ENCODE measurements at places on chromosomes 7 and 10.
A peak's percentile ranks its signal among the peaks of the same experiment; 100 is the strongest.

DNA sequence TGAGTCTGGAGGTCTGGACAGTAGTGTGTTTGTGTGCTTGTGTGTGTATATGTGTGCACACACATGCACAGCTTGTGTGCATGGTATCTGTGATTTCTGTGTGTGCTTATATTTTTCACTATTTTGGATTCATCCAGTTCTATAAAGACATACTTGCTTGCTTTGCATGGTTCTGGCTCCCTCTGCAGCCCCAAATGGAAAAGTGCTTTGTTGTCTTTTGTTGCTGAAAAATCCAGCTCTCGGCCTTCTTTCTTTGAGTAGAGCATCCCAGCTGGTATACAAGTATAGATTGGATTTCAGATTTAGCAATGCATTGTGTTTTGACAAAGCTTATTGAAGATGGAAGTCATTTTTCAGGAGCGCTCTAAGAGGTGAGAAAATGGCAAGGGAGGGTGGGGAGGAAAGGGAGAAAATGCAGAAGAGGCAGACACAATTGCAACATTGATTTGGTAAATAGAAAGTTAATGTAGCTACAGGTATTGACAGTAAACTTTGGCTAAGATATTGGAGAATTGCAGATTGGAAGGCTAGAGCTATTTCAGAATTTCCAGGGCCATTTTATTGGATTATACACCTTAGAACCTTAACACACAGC, 333.9 kb downstream of the AUTS2 start:
- DNase-seq: peak; percentile 64

- no peak for DNase-seq
Measured at GRCh38 chr7:31458203-31458602, 55.7 kb upstream of the ITPRID1 start.

DNA sequence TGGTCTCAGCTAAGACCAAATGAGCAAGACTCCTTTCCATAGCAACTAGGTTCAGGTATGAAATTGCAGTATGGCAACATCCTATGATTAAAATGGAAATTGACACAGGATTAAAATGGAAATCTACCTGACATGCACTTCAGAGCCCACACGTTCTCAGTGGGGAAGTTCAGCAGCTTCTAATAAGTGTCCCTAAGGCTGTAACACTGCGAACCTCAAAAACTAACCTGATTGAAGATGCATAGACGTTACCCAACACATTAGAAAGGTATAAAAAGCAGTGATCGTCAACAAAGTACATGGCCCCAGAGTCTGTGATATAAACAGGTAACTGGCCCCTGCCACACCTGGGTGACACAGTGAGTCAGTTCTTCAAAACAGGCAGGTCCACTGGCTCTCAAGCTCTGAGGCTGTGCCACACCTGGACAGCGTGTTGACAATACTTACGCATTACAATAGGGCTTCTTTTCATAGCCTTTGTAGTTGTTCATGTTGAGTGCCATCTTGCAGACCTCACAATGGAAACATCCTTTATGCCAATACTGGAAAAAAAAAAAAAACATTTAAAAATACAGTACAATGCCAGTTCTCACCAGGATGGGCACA, 274.9 kb upstream of the NEBL start:
- no peak for DNase-seq

DNA sequence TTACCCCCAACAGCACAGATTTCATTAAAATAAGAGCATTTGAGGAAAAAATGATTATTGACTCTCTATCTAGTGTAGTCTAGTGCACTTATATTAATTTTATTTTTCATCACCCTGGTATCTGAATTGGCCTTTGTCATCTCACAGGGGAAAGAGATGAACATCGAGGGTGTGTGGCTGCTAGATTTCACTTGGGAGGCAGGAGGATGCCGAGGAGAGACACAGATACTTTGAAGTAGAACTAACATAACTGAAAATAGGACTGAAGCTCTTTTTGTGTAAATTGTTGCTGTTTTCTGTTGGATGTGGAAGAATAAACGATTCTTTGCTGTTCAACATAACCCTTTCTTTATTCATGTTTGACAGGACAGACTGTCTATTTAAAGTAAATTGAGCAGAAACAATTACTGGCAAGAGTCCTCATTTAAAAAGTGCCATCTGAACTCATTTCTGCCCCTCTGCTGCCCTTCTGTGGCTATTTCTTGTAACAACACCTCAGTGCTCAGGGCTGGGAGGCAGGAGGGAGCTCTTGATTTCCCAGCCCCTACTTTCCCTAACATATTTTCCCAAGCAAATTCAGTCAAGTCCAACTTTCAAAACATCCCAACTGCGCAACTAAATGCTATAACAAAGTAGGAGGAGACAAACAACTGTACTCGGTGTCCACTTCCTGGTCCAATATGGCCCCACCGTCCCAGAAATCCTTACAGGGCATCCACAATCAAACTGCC, 15.6 kb downstream of the LYZL1 start:
- DNase-seq: peak; percentile 79

DNA sequence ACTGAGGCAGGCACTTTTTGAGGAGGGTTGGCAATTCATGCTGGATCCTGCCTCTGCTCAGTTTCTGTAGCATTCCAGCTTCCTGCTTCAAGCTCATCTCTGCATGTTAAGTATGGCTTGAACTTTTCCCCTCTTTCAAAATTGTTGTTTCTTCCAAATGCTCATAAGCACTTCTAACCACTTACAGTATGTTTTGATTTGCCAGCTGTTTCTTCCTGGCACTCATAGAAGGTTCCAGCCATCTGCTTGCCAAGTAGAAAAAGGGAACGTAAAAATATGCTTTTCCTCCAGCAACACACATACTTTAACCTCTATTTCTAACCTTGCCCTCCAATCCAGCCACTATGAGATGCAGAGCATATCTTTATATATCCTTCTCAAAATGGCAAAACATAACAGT, 692.6 kb upstream of the COBL start:
- DNase-seq: no peak

GRCh38 chr7:125670926-125671572, 741.4 kb upstream of the POT1 start:
- DNase-seq: no peak

DNA sequence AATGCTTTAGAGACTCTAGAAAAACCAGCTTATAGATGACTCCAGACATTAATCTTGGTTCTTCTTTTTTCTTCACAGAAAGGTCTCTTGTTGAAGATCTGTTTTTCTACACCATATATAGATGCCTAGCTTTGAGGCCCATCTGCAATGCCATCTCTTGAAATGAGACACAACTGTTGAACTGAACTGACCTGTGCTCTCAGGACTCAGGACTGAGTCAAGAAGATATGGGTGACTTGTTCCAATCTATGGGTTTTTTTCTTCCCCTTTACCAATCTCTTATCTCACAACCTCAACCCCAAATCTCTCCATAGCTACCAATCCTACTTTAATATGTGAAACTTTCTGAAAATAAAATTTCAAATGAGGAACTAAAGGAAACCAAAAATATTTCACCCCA, 194.7 kb downstream of the SNX13 start:
- no peak for DNase-seq

DNA sequence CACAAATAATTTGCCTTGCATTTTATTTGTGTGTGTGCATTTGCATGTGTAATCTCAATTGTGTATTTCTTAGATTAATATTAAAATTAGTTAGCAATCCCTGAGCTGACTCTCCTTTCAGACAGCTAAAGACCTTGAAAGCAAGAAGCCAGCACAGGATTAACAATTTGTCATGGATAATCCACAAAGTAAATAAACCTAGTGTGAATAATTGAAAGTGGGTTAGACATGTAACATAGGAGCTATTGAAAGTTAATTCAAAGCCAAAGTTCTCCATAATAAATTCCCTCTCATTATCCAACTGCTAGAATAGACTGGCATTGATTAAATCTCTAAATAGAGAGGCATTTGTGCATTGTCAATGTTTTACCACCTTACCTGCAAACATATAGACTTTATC, 326.1 kb downstream of the PLXDC2 start:
- no peak for DNase-seq

DNA sequence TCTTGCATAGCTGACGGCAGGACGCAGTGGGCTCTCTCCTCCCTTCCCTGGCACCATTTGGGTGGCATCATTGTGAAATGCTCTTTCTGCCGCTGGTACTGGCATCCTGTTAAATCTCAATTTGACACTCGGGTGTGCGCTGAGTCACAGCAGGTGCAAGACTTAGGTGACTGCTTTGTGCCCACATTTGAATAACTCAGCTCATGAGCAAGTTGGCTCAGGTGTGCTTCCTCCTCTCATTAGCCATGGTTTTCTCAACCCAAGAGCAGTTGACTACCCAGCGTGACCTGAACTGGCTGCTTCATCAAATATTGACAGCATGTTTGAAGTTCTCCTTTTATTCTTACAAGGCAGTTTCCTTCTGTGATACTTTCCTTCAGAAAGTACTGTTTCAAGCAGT, 24.6 kb upstream of the NFE2L3 start:
- peak; percentile 16 for DNase-seq
